A673 (cell line): ENCODE measurements at places on chromosomes 16 and 17. TPM values are rescaled to one million over a fixed set of nuclear protein-coding genes. Genes with fewer than 3 reads are reported as not detected.

PDILT gene
- total RNA-seq = not detected in 2 replicates

DPEP3 gene
- total RNA-seq = not detected in 2 replicates

KRT12 gene
- not detected in 2 replicates for total RNA-seq

FBXO31 gene
- total RNA-seq = 32.2 and 34.3 TPM in 2 replicates

FOXN1 gene
- not detected in 2 replicates for total RNA-seq

GRCh38 chr17:69879576-69879975, 195.4 kb upstream of the KCNJ16 start:
- DNase-seq = no peak

DNA sequence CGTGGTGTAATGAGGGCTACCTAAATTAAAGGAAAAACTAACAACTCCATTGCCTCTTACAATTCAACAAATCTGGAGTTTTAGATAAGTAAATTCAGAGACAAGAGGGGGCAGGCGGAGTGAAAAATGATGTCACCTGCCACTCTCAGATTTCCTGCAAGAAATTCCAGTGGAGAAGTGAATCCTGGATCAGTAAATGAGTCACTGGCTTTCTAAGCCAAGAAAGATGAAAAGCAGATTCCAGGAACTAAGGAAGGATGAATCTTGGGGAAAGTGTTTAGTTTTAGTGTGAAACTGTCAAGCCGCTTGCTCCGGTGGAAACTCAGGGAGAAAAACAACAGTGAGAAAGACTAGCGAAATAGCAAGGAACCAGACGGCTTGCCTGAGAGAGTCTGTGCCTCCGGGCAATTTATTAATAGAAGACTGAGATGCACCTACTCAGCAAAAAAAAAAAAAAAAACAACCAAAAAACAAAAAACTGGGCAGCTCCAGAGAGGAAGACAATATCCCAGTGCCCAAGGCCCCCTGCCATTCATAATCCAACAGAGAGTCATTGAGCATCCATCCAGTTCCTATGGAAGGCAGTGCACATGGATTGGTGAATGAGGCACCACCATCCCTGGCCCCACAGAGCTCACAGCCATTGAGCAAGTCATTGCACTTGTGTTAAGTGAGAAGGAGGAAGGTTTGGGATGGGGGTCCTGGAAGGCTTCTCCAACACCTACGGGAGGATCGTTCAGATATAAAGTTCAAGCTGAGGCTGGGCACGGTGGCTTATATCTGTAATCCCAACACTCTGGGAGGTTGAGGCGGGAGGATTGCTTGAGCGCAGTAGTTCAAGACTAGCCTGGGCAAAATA, 12.1 kb upstream of the RIPOR1 start:
- DNase-seq = no peak

GRCh38 chr17:40315678-40316570, 6.9 kb downstream of the RARA start:
- DNase-seq = no peak

- DNase-seq = no peak
These were observed 229.2 kb downstream of the MSI2 start for GRCh38 chr17:57485566-57485865.

DNA sequence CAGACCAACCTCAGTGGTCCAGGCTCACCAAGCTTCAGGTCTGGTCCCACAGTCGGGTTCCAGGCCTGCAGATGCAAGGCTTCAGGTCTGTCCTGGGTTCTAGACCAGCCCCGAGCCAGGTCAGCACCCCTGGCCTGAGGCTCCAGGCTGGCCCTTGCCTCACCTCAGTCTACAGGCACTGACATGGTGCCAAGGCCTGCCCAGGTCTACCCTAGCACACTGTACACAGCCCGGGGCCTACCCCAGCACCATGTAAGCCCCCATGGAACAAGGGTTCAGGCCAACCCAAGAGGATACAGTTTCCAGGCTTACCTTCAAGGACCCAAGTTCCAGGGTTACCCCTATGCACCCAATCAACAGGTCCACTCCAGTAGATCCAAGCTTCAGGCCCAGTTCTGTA, 26.8 kb downstream of the ZFP1 start:
- DNase-seq = no peak

DNA sequence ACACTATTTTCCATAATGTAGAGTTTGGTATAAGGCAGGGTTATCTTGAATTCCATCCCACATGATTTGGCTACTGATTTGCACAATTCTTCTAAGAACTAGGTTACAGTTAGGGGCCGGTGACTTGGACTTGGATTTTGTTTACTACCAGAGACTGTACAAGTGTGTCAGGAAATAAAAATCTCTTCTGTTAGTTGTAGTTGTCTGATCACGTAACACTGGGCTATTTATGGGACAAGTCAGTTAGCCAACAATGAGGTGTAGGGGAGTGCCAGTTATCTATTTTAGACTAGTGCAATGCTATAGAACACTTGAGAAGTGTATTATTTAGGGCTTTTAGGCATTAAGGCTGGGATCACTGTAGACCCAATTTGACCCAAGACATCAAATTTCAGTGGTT, 39.7 kb upstream of the GHDC start:
- DNase-seq = no peak

DNA sequence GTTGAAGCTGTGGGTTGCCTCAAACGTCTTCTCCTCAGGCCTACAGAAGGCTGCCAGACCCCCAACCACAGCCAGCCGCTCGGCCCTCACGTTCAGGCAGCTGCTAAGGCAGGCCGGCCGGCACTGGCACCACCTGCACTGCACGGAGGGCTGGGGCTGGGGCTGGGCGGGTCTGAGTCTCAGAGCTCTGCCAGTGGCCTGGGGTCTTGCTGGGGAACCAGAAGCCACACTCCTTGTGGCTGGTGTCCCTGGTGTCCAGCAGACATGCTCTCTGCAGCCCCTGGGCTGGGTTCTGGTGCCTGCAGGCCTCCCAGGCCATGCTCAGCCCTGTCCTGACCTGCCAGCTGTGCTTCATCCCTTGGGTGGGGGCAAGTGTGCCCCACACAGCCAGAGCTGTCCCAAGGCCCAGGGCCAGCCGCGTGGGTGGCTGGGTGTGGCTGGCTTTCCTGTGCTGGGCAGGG, 42.0 kb downstream of the BAHCC1 start:
- DNase-seq = no peak

GRCh38 chr17:41739661-41740352, 5.4 kb upstream of the HAP1 start:
- DNase-seq = no peak

- no peak for DNase-seq
These were observed 5.9 kb downstream of the UBALD2 start for GRCh38 chr17:76270770-76271668.

DNA sequence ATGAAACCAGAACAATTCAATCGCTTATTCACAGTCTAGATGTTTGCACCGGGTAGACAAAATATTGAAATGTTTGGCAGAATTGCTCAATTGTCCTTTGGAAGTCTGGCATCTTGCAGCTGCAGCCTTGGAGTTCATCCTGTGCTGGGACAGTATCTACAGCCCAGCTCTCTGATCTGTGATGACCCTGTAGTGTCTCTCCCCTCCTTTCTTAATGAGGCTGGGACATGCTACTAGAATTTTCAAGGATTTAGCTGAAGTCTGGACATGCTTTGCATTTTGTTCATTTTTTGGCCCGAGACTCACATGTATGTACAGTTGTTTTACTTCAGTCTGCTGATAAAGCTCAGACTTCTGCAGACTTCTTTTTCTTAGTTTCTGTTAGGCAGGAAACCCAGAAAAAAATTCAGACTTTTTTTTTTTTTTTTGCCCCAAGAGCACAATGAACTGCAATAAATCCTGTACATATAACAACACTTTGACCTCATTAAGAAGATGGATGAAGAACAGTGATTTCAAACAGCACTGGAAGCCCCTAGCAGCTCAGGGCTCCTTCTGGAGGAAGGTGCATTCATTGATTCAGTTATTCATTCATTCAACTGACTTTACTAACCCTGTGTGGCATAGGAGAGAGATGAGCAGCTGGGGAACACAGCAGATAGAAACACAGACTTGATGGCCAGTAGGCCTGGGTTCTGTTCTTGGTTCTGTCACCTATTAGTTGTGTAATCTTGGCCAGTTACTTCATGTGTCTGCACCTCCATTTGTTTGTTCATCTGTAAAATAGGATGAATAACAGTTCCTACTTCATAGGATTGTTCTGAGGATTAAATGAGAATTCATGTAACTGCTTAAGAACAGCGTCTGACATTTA, 210.0 kb downstream of the MAP2K4 start:
- DNase-seq = no peak

DNA sequence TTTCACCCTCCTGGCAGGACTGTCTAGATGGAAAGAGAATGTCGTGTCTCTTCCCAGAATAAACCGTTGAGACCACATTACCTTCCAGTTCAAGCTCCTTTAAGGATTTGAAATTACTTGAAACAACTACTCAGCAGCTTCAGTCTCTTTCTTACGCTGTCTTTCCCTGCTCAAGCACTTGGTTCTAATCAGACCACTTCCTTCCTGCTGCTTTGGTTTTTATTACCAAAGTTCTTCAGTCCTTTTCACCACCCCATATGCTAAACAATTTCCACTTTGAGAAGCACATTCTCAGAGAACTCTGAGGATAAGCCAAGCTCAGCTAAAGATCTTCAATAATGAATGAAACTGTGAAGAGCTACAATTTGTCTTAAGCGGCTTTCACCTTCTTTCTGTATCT, 105.4 kb downstream of the STX8 start:
- peak; percentile 88 for DNase-seq

DNA sequence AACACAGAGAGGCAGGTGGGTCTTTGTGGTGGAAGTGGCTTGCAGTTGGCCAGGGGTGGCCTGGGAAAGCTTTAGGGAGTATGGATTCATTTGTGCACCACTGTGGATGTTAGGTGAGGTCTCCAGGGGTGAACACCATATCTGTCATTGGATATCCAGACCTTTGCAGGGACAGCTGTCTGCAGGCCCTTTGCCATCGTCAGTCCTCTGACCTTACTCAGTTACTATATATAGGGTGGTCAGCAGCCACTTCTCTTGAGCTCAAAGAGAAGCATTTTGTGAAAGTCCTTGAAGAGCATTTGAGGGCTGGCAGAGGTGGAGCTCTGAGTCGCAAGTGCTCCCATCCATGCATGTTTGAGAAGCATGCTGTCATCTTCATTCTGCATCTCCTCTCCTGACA, 40.4 kb downstream of the TMEM11 start:
- no peak for DNase-seq

GRCh38 chr16:17372386-17372785, 98.4 kb downstream of the XYLT1 start:
- no peak for DNase-seq

GRCh38 chr16:6498858-6499257, 833.8 kb upstream of the RBFOX1 start:
- no peak for DNase-seq

DNA sequence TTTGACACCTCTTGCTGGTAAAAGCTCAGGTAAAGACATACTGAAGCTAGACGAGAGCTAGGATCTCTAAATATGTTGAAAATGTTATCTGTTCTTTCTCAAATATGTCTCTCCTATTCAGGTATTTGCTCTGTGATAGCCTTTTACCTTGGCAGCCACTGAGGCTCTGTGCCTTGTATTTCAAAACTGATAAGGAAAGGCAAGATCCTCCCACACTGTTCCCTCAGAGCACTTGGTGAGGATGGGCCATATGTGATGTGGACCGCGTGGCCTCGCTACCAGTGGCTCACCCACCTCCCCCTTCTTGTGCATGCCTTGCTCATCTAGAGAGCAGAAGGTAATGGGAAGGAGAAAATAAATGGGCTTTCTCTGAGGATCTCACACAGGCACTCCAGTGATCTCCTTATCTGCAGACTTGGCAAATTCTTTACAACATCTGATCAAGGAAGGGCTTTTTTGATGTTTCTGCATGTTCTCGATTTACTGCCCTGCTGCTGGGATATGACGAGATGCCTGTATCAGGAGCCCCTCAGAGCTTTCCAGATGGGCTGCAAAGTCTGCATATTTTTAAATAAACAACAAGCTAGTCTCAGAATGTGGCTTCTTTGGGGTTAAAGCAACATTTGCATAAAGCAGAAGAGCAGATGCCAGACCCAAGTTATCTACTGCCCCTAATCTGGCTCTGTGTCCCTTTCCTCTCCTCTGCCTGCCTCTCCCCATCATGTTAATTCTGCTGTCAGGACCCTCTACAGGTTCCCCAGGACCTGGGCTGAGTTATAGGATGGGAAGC, 16.9 kb downstream of the HOXB1 start:
- no peak for DNase-seq

GRCh38 chr16:88659160-88659559, 3.7 kb downstream of the MVD start:
- no peak for DNase-seq

GRCh38 chr16:57643147-57643874, 14.9 kb downstream of the ADGRG1 start:
- DNase-seq = no peak

- no peak for DNase-seq
These were observed 20.1 kb downstream of the NDEL1 start for GRCh38 chr17:8455665-8456209.

GRCh38 chr17:57352665-57353175, 96.4 kb downstream of the MSI2 start:
- no peak for DNase-seq

- DNase-seq = peak; percentile 79
These were observed 9.6 kb downstream of the PIK3R6 start for GRCh38 chr17:8857919-8858318.

GRCh38 chr17:46029627-46030026, 30.6 kb downstream of the STH start:
- DNase-seq = no peak
